Activated CD8-positive, alpha-beta T cell treated with anti-CD3 and anti-CD28 coated beads for 36 hours (primary cell): ENCODE measurements at places on chromosomes 3 and 15. TPM values are rescaled to one million over a fixed set of nuclear protein-coding genes. Genes with fewer than 3 reads are reported as not detected.

Gene PLCB2
- total RNA-seq = 44.6 TPM

Gene PLA2G4E
- total RNA-seq = not detected

Gene PTX3
- total RNA-seq = not detected

Gene SLC22A14
- not detected for total RNA-seq

Gene TMC3
- total RNA-seq = not detected

- H3K27me3 ChIP-seq = no peaks in the 10 kb centered on the region
- no peak overlapping the region for H3K4me3 ChIP-seq
- H3K36me3 ChIP-seq = no peaks in the 10 kb centered on the region
- no peak overlapping the region for H3K27ac ChIP-seq
Observed at GRCh38 chr3:55654123-55654760, 167.1 kb upstream of the WNT5A start.

- no peak overlapping the region for H3K4me3 ChIP-seq
- DNase-seq = no peak
Observed at GRCh38 chr3:192642651-192643050, 84.7 kb downstream of the FGF12 start.

DNA sequence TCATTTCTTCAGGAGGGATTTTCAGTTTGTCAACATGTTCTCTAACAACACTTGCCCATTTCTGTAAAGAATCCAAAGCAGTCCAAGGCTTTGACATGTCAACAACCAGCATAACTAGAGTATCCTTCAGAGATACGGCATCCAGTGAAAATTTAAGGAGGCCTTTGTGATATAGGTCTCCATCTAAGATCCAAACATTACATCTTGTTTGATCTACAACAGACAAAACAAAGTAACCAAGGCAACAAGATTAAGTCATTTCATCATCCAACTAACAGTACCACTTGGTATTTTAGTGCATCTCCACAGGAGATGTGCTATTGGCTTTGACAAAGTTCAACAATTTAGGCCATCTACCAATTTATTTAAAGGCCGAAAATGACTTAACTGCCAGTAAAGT, 25.8 kb downstream of the DYNC1LI1 start:
- H3K4me3 ChIP-seq = no peak overlapping the region
- no peak for DNase-seq
- peak overlapping the region; percentile 3 for H3K27ac ChIP-seq
- no peaks in the 10 kb centered on the region for H3K27me3 ChIP-seq
- peaks cover 16% of the 10 kb centered on the region for H3K4me1 ChIP-seq

DNA sequence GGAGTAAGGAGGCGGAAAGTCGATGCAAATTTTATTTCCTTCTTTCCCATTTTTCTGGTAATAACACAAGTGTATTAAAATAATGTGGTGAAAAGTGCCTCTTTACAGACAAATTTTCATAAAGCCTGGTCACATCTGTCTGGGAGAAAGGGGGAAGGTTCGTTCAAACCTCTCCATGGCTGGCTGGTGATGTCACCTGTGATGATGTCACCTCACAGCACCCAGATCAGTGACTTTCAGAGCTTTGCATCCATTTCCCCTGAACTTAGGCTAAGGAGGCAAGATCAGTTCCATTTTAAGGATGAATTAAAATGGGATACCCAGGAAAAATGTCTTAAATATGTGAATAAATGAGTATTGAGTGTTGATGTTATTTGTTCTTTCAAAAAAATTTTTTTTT, 34.1 kb downstream of the ATP10A start:
- H3K27ac ChIP-seq = no peak overlapping the region
- no peak for DNase-seq
- H3K27me3 ChIP-seq = no peaks in the 10 kb centered on the region
- no peak overlapping the region for H3K4me3 ChIP-seq

GRCh38 chr3:134974624-134975023, 179.6 kb downstream of the EPHB1 start:
- DNase-seq = no peak
- no peaks in the 10 kb centered on the region for H3K27me3 ChIP-seq
- no peak overlapping the region for H3K27ac ChIP-seq
- no peaks in the 10 kb centered on the region for H3K4me1 ChIP-seq
- no peaks in the 10 kb centered on the region for H3K36me3 ChIP-seq
- H3K4me3 ChIP-seq = no peak overlapping the region

DNA sequence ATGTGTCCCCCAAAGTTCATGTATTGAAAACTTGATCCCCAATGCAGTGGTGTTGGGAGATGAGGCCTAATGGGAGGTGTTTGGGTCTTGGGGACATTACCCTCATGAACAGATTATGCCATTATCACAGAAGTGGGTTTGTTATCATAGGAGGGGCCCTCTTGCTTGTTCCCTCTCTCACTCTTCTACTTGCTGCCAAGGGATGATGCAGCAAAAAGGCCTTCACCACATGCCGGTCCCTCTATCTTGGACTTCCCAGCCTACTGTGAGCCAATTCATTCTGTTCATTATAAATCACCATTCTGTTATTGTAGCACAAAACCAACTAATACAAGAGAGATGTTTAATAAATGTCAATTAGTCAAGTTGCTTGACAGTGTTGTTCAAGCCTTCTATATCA, 47.2 kb downstream of the FAM227B start:
- no peak overlapping the region for H3K27ac ChIP-seq
- no peaks in the 10 kb centered on the region for H3K4me1 ChIP-seq
- no peak overlapping the region for H3K4me3 ChIP-seq
- no peaks in the 10 kb centered on the region for H3K27me3 ChIP-seq
- H3K36me3 ChIP-seq = peaks cover 35% of the 10 kb centered on the region
